COR-L47 (cell line): ENCODE measurements at places on chromosomes 7 and 10.

GRCh38 chr7:84336303-84336702 is 141.7 kb upstream of the SEMA3A start:
- DNase-seq: no peak

GRCh38 chr7:17710312-17710711 is 230.0 kb downstream of the SNX13 start:
- DNase-seq: no peak

- DNase-seq: no peak
Observed at GRCh38 chr7:142134909-142135308, 23.4 kb downstream of the MGAM2 start.

- DNase-seq: no peak
Observed at GRCh38 chr7:148382596-148382995, 208.0 kb upstream of the C7orf33 start.
